ENCODE measurements at places on chromosomes 2 and 18.

- no peak for ATAC-seq
Measured at GRCh38 chr2:4762951-4763376, 929.2 kb upstream of the SOX11 start.

DNA sequence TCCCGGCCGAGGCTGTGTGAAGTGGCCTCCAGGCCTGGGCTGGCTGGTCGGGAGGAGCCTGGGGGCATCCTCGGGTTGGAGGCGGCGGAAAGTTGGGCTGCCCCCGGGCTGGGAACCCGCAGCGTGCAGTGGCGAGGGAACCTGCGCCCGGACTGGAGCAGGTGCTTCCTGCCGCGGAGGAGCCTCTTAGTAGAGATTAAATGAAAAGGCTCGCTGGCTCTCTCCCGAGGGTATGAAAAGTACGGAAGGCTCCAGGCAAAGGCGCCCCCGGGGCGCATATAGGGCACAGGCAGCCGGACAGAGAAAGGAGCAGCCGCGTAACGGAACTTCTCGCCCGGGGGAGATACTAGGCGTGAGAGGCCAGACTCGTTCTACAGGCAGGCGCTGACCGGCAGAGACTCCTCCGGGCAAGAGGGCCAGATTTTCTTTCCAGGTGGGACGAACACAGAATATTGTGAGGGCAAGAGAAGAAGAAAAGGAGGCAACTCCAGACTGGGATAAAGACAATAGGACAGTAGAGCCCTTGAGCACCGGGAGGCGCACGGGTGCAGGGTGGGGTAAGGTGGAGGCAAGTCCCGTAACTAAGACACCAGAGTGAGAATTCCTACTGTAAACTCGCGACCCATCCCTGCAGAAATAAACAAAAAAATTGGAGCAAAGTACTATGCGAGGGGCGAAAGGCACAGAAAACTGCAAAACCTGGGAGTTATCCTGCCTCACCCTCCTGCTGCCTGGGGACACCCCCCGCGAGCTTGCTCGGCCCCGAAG, 816 bp downstream of the CDH2 start:
- ATAC-seq: no peak

DNA sequence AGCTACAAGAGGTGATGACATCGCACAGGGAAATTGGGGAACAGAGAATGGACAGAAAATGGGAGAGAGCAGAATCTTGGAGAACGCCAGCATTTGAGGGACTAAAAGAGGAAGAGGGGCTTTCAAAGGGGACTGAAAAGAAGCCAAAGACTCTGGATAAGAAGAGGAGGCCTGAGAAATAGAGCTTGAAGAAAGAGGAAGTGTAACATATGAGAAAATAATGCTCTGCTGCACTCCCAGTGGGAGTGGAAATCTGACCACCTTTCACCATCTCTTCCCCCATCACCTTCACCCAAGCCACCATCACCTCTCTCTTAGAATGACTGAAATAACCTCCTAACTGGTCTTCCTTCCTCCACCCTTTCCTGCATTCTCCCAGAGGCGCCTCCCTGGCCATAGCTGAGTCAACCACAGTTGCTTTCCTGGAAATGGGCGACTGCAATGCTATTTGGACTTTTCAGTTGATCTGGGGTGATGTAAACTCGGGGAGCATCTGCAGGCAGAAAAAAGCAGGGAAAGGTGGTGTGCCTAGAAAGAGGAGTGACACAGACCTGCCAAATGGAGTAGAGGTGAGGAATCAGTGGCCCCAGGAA, 16.8 kb downstream of the CXCR1 start:
- peak; percentile 83 for ATAC-seq

DNA sequence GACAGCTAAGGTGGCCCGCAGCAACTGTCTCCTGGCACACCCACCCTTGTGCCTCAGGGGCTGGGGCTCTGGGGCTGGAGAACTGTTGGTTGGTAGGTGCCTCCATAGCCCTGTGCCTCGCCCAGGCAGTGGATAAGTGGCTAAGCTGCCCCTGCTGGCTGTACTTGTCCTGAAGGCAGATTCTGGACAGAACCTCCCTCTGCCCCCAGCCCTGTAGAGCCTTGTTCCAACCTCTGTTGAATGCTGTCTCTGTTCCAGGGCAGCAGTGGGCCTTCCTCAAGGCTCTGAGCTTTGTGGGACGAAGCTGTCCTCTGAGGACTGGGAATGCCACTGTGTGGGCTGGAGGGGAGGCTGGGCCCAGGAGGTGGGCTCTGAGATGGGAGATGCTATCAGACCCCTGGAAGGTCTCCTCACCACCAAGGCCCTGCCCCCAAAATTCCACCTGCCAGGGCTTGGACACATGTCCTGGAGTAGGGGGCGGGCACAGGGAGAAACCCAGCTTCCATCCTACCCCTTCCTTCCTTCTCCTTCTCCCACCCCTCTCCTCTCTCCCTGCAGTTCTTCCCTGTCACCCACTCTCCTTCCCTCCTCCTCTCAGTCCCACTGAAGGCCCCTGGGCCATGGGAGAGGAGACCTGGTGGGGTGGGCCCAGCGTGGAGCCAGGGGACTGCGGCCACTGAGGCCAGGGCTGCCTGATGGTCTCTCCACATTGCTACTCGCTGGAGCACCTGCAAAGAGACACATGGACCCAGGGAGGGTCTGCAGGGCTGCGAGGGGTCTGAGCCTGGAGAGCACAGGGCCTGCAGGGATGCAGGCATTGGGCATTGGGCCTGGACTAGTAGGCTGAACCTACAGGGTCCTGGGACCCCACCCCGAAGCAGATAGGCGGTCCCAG, 1.7 kb upstream of the PDCD1 start:
- ATAC-seq: peak; percentile 60

GRCh38 chr2:157179324-157180105, 78.0 kb upstream of the GALNT5 start:
- no peak for ATAC-seq

DNA sequence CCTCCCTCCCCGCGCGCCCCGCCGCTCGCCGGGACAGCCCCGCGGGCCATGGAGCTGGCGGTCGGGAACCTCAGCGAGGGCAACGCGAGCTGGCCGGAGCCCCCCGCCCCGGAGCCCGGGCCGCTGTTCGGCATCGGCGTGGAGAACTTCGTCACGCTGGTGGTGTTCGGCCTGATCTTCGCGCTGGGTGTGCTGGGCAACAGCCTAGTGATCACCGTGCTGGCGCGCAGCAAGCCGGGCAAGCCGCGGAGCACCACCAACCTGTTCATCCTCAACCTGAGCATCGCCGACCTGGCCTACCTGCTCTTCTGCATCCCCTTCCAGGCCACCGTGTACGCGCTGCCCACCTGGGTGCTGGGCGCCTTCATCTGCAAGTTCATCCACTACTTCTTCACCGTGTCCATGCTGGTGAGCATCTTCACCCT, 865 bp downstream of the GALR1 start:
- ATAC-seq: peak; percentile 12

- ATAC-seq: no peak
Measured at GRCh38 chr2:69380072-69380917, 6.7 kb downstream of the GFPT1 start.

GRCh38 chr2:118774458-118775133, 72.9 kb downstream of the EN1 start:
- no peak for ATAC-seq
